ENCODE measurements at places on chromosomes 11 and 22.

DNA sequence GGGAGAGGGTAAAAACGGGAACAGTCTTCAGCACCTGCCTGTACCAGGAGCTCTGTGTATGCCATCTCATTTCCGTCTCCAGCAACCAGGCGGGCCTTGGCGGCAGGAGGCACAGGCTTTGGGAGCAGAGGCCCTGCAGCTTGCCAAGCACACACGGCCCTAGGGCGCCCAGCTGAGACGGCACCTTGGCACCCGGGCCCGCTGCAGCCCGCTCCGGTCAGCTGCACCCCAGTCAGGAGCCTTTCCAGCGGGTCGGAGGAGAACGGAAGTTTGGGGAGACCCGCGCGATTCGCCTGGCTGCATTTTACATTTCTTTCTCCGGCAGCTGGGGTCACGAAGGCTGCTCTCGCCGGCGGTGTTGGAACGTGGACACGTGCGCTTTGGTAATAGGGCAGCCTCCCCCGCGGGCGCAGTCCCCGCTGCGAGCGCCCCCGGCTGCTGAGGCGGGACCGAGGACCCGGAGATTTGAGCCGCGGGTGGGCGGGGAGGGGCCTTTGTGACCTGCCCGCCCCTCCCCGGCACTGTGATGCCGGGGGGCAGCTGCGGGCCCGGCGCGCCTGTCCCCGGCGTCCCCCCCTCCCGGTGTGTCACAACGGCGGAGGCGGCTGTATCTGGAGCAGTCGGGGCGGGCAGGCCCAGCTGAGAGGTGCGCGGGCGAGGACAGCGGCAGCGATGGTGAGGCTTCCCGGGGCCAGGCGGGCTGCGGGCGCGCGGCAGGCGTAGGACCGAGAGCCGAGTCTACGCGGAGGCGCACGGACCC, at the start of gene TUBA8:
Gene TUBA8 (plus strand): TSS at position 616 of the 760 bp plus-strand sequence. CDS start 57 bp downstream, at position 673.
- DNase-seq, result no peak

DNA sequence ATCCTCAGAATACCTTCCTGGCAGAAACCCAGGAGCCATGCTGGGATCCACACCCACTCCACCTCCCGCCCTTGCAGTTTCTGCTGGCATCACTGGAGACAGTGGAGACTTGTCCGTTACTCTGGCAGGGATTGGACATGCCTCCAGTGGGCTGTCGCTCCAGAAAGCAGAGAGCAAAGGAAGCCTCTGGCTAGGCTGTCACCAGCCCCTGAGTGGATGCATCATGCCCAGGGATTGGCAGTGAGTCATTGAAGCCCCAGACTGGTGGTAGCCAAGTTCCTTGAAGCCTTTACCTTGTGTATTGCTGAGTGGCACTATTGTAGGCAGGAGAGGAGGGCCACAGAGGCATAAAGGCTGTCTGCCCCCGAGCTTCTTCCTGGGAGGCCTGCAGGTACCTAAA, 34.8 kb upstream of the E2F8 start:
- DNase-seq, result no peak

DNA sequence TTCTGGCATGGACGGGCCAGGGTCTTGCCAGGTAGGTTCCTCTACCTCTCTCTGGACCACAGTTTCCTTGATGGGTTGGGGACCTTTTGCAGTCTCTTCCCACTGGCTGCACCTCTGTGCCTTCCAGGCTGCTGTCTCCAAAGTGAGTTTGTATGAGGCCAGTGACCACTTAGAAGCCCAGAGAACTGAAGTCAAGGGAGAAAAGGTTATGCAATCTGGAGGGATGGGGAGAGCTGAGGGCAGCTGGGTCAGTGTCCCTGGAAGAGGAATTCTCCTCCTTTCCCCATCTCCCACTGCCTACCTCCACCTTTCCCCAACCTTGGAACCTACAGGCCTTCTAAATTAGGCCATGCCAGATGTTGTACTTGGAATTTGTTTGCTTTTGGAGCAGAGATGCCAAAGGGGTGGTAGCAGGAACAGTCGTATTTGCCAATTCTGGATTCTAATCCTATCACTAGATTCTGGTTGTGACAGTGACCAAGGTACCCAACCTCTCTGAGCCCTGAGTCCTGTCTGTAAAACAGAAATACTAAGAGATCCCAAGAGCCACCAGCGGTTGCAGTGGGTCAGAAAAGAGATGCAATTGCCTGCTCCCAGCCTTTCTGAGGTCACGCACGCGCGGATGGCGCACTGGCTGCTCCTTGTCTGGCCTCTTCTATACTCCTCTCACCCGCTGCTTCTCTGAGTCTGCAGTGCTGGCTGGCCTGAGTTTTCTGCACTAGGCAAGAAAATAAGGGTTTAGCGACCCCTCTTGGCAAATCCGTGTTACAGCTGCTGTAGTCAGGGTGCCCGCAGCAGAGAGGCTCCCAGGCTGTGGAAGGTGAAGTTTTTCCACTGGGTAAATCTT, 10.7 kb upstream of the ACCSL start:
- no peak for DNase-seq

DNA sequence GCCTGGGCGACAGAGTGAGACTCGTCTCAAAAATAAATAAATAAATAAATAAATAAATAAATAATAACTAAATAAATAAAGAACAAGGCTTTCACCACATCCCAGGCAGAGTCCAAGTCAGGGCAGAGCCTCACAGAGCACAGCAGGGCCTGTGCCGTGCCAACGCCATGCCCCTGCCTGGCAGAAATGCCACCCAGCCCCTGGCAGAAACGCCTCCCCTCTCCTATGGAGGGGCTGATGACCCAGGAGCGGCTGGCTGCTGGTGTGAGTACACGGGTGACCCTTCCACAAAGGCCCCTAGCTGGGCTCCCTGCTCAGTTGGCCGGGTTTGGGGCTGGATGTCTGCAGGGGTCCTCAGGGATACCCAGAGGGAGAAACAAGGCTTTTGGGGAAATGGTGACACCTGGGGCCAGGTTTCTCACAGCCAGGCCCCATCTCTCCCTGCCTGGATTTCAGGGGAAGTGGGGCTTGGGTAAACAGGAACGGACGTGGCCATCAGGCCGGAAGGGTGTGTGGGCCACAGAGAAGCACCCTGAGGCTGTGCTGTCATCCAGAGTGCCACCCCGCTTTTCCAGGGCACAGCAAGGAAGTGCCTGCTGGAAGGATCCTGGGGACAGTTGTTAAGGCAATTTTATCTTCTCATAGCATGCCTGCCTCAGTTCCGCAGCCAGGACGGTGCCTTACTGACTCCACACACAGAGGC, 5.1 kb downstream of the BID start:
- DNase-seq, result no peak

- DNase-seq, result no peak
Observed at GRCh38 chr11:97537407-97538150, 1147.8 kb downstream of the JRKL start.

DNA sequence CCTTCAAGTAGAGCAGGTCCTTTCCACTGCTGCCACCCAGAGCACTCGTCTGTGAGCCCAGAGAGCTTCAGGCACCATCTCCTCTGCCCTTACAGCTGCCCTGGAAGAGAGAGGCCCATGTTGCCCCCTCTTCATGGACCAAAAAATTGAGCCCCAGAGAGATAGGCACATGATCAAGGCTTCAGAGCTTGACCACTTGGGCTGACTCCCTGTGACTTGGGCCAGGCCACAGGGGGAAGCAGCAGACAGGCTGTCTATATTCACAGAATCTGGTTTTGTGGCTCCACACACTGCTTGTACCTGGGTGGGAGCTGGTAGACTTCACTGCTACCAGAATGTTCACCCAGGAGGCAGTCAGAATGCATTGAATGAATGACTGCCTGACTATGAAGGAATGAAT, 58.2 kb downstream of the SMIM38 start:
- no peak for DNase-seq

- DNase-seq, result no peak
Observed at GRCh38 chr11:86495351-86495750, 120.7 kb downstream of the CCDC81 start.

DNA sequence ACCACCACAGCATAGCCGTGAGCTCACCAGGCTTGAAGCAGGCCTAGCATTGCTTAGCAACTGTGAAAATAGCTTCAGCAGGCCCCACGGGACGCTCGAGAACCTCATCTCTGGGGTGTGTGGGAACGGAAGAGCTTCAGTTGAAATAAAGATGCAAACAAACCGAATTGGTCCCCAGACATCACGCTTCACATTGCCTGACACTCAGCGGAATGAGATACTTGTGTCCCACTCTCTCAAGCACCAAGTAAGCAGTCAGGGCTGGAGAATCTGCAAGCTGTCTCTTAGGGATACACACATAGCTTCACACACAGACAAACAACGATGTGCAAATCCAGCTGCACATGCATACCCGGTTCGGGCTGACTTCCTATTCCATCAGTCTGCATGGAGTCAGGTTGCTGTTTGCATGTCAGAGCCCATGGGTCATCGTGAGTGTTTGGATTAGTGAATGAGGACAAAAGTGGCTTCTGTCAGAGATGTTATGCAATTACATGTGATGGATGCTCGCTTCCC, 205.7 kb downstream of the SNX19 start:
- DNase-seq, result no peak

DNA sequence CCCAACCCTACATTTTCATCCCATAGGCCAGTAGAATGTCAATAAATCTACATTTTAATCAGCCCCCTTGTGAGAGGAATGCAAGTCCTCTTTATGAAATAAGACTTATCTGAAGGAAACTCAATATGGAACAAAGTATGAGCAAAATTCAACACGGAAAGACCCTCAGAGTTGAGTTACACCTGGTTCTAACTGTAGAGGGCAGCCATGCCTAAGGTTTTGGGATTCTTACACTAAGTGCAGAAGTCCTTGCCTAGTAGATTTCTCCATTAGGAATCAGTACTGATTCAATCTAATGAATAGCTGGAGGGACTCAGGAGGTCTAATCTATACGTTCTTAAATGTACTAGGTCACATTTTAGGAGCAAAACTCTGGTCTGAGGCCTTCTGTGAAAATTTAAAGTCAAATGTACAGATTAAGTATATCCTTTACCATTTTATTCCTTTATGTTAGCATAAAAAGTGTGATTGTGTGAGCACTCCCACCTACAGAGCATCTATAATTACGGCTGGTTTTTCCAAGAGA, 904.5 kb downstream of the DLG2 start:
- no peak for DNase-seq

DNA sequence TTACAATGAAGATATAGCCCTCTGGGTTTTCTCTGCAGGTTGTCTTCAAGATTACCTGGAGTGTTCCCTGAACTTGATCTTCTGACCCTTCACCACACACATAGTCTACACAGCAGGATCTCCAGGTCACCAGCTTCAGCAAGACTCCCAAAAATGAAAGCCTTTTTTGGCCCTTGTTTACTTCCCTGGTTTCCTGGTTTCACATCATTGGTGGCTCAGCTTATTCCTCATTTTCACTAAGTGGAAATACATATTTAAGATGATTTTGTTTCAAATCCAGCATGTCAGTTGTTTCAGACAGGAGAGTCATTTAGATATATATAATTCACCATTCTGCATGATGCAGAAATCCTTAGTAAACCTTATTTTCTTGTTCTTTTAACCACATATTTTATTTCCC, 41.6 kb upstream of the MPEG1 start:
- no peak for DNase-seq

DNA sequence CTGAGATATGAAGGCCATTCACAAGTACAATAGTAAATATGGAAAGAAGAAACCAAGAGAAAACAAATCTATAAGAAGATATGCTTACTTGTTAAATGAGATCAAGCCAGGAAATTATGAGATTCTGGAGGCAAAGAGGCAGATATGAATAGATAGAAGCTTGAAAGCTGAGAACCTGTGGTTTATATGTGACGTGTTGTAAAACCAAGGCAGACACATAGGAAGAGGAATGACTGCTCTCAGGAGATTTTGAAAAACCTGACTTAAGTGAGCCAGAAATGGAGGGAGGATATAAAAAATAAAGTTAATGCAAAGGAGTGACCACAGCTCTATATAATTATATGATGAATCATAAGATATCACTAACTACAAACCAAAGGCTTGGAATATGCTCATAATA, 1160.5 kb upstream of the CNTN5 start:
- no peak for DNase-seq

DNA sequence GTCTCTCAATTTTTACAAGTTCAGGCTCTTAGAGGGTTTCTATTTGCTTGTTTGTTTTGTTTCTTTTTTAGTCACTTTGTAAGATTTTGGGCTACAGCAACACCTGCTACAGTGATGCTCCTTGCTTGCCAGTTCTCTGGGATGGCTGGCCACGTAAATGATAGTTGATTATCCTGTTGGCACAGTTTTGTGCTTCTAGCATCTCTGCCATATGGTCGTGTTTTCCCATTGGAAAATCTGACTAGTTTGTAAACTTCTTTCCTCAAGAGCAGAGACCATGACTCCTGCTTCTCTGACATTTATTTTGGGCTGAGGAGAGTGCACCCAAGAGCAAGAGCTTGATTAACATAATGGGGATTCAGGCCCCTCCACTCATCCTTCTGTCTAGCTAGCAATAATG, 1621.6 kb upstream of the RAG2 start:
- no peak for DNase-seq

GRCh38 chr22:31614781-31615490, 47.1 kb downstream of the PISD start:
- DNase-seq, result no peak

- no peak for DNase-seq
Observed at GRCh38 chr22:37186228-37186996, 1.6 kb downstream of the C1QTNF6 start.

DNA sequence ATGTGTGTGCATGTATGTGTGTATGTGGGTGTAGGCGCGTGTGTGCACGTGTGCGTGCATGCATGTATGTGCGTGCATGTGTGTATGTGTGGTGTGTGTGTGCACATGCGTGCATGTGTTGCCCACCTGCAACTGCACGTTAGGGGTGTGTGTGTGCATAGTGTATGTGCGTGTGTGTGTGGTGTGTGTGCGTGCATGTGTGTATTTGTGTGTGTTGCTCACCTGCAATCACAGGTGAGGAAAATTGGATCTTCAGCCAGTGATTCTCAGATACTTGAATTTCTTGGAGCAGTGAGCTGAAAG, 54.3 kb downstream of the ST14 start:
- no peak for DNase-seq

DNA sequence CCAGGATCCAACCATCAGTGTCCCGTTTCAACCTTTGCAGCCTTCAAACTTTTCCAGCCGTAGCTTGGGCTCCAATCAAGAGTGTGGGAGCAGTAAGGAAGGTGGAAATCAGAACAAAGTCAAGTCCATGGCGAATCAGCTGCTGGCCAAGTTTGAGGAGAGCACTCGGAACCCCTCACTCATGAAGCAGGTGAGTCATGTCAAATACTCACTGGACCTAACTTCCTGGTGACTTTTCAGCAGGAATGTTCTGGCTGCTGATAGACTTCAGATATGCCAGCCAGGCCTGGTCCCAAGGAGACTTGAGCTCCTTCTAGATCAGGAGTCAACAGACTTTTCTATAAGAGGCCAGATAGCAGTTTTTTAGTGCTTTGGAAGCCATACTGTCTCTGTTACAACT, 129.0 kb downstream of the MICAL2 start:
- DNase-seq, result no peak
